ENCODE measurements at places on chromosomes 13 and 19. TPM values are rescaled to one million over a fixed set of nuclear protein-coding genes. Genes with fewer than 3 reads are reported as not detected.

GRCh38 chr13:65710514-65710913 is 1519.6 kb downstream of the PCDH9 start:
- DNase-seq = no peak

DNA sequence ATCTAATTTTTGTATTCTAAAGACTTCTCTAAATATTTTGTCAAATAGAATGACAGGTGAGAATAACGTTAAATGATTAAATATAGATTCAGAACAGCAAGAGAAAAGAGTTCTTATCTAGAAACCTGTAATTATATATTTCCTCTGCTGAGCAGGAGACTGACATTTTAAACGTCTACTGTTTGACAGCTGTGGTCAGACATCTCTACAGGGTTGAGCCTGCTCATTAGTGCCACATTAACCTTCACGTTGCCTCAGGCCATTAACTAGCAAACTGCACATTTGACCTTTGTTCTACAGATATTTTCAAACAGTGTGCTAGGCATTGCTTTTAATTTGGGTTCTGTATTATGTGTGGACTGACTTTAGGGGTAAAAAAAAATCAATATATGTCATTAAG is 347.5 kb downstream of the GPC5 start:
- DNase-seq = no peak

- DNase-seq = no peak
Measured at GRCh38 chr13:38814331-38814730, 127.5 kb downstream of the FREM2 start.

- no peak for DNase-seq
Measured at GRCh38 chr13:59801107-59801880, 362.4 kb downstream of the DIAPH3 start.

PGLYRP1 gene
- total RNA-seq = not detected

POU2F2 gene
- not detected for total RNA-seq

CADM4 gene
- total RNA-seq = 15.0 TPM

ZNF57 gene
- total RNA-seq = 0.58 TPM
